ENCODE measurements at places on chromosomes 16 and 17.

- no peak for DNase-seq
These were observed 34.8 kb downstream of the CBFA2T3 start for GRCh38 chr16:88941913-88942909.

GRCh38 chr16:66376577-66377305 lies 10.2 kb downstream of the CDH5 start:
- no peak for DNase-seq

GRCh38 chr16:52872731-52873130 lies 180.0 kb downstream of the CHD9NB start:
- DNase-seq = no peak

DNA sequence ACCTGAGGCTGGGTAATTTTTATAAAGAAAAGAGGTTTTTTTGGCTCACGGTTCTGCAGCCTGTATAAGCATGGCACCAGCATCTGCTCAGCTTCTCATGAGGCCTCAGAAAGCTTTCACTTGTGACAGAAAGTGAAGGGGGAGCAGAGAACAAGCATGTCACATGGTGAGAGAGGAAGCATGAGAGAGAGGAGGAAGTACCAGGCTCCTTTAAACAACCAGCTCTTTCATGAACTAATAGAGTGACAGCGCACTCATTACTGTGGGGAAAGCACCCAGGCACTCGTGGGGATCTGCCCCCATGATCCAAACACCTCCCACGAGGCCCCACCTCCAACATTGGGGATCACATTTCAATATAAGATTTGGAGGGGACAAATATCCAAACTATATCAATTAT lies 86.8 kb downstream of the USP32 start:
- no peak for DNase-seq

- DNase-seq = peak; percentile 76
These were observed 30.0 kb upstream of the USP22 start for GRCh38 chr17:21072745-21073197.

- no peak for DNase-seq
These were observed 131.3 kb downstream of the NLK start for GRCh38 chr17:28173801-28174200.

All from skin of body (tissue), 3 donors.